Caki2 (cell line): ENCODE measurements at places on chromosomes 5 and 9. TPM values are rescaled to one million over a fixed set of nuclear protein-coding genes. Genes with fewer than 3 reads are reported as not detected.

The TMEM245 gene
- 41.7 and 53.0 TPM in 2 replicates for total RNA-seq

The NFIB gene
- 15.4 and 16.4 TPM in 2 replicates for total RNA-seq

The STOML2 gene
- total RNA-seq, result 187 and 211 TPM in 2 replicates

The PFN3 gene
- not detected in 2 replicates for total RNA-seq

The KIAA1191 gene
- total RNA-seq, result 103 and 141 TPM in 2 replicates

The SLC36A2 gene
- not detected in 2 replicates for total RNA-seq

The ANKRD34B gene
- total RNA-seq, result 3.3 and 3.4 TPM in 2 replicates

The KCTD16 gene
- total RNA-seq, result 0.17 and 2.6 TPM in 2 replicates

The PKD2L2 gene
- not detected in 2 replicates for total RNA-seq

The PRDM9 gene
- not detected in 2 replicates for total RNA-seq

The SLC12A7 gene
- 34.2 and 45.8 TPM in 2 replicates for total RNA-seq

The TDRD7 gene
- total RNA-seq, result 14.2 and 15.4 TPM in 2 replicates

The CDH10 gene
- total RNA-seq, result not detected in 2 replicates

The PITX1 gene
- total RNA-seq, result 0.35 and 4.6 TPM in 2 replicates
